ENCODE measurements at places on chromosomes 3 and 15.
A peak's percentile ranks its signal among the peaks of the same experiment; 100 is the strongest.

- no peak for DNase-seq
Measured at GRCh38 chr3:72397586-72397985, 450.7 kb downstream of the SHQ1 start.

DNA sequence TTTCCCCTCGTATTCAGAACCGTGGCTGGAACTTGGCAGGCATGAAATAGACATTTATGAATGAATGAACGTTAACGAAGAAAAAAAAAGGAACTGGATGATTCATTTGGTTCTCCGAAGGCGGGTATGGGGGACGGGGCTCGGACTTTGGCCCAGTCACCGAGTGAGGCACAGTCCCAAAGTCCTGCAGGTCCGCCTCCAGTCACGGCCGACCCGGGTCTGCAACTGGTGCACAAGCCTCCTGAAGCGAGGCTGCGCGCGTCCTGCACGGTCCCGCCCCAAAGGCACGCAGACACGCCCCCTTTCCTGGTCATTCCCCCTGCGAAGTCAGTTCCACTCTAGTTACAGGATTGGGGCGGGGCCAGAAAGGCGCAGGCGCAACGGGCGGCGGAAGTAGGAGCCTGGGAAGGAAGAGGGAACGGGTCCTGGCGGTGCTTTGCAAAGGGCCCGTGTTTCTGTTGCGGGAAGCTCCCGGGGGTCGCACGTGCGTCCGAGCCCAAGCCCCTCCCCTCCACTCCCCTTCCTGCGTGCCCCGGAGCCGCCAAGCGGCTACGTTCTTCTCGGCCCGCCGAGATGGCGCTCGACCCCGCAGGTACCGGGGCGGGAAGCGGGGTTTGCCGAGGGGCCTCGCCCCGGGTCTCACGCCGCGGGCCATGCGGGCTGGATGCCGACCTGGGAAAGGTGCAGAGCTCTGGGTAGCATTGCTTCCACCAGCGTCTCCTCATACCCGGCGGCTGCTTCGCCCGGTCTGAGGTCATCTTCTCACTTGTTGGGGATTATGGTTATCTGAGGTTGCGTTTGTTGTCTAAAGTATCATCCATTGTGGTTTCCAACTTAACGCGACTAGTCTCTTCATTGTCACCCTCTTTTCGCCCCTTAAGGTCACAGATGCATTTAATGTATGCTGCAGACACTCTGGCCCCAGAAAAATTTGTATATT, at the start of gene CMC1:
TSS of gene CMC1 (plus strand) at position 399 of the 940 bp plus-strand sequence. CDS start at position 574, 175 bp downstream.
- DNase-seq, result peak; percentile 87

DNA sequence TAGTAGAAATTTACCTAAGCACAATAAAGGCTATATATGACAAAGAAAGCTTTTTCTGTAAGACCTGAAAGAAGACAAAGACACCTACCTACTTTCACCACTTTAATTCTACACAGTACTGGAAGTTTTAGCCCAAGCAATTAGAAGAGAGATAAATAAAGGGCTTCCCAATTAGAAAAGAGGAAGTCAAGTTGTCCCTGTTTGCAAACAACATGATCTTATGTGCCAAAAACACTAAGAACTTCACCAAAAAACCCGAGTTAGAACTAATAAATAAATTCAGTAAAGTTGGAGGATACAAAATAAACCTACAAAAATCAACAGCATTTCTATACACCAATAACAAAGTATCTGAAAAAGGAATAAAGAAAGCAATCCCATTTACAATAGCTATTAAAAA, 190.9 kb downstream of the NR2F2 start:
- DNase-seq, result no peak

GRCh38 chr3:190097617-190098016, 23.1 kb downstream of the P3H2 start:
- no peak for DNase-seq

- DNase-seq, result no peak
Measured at GRCh38 chr3:49638445-49638844, 35.7 kb upstream of the APEH start.

GRCh38 chr3:184798120-184798519, 13.8 kb upstream of the VPS8 start:
- no peak for DNase-seq

GRCh38 chr3:52022323-52023100, 26.8 kb upstream of the RPL29 start:
- no peak for DNase-seq

- no peak for DNase-seq
Measured at GRCh38 chr3:57048052-57048671, 12.3 kb upstream of the SPATA12 start.

DNA sequence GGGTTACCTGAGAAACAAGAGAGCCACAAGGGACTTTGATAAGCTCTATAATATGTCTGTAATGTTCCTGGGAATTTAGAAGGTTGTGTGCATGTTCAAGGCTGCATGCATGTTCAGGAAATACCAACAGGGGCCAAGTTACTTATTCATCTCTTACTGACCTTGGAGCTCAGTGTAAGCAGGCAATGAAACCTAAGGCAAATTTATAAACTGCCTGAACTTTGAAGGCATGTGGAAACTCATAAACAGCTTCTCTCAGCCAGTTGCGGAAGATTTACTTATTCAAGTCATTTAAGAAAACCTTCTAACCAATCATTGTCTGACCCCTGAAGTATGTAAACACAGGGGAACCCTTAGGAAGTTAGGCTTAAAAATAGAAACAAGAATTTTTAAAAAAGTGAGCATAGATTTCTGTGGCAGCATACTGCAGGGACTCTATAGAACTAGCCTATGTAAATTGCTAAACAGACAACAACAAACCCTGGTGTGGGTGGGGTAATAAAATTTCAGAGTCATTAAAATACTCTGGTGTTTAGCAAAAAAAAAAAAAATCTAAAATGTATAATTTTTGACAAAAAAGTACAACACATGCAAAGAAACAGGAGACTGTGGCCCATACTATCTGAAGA, 57.2 kb downstream of the SLC15A2 start:
- DNase-seq, result no peak

GRCh38 chr3:195052939-195053338, 218.0 kb downstream of the XXYLT1 start:
- DNase-seq, result no peak

GRCh38 chr15:73758461-73758860, 5.3 kb upstream of the INSYN1 start:
- DNase-seq, result no peak

DNA sequence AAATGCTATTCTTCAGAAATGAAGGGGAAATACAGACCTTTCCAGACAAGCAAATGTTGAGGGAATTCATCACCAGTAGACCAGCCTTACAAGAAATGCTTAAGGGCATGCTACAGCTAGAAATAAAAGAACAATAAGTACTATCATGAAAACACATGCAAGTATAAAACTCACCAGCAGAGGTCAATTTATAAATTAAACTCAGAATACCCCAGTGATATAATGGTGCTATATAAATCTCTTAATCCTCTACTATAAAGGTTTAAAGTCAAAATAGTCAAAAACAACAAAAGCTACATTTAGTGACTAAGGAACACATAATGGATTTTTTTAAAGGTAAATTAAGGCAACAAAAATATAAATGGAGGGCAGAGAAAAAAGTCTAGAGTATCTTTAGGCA, 142.5 kb downstream of the CPNE4 start:
- DNase-seq, result no peak

- DNase-seq, result no peak
Measured at GRCh38 chr3:42891042-42891441, 14.9 kb upstream of the ZNF662 start.

GRCh38 chr15:64224511-64224910, 61.7 kb upstream of the PPIB start:
- DNase-seq, result no peak

DNA sequence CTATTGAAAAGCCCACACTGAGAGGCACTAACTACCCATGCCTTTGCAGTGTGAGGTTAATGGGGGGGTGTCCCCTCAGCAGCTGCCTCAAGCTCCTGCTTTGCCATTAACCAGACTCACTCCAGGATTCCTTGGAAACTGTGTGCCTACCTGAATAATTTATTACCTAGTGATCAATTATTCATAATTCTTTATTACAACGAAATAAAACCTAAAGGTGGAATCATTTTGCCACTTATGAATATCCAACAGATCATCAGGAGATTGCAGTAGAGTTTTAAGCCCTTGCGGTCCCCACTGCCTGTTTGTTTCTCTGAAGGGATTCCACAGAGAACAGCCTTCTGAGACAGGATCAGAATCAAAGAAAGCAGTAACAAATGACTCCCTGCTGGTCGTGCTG, 23.3 kb downstream of the NEK11 start:
- DNase-seq, result no peak

DNA sequence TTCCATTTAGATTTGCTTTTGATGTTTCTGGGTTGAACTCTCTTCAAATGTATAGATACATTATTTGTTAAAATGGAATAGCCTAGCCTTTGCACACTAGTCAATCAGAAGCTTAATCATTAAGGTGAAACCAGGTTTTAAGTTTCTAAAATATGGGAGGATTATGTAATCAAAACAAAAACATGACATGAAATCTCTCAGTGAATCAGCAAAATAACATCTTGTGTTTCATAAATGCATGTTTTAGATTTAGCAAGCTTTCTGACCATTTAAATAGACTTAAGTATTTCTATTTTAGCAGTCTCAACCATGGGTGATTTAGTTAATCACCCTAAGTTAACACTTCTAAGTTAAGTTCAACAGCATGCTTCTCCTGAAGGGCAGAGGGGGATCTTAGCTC, 11.3 kb downstream of the GTF2E1 start:
- DNase-seq, result no peak

DNA sequence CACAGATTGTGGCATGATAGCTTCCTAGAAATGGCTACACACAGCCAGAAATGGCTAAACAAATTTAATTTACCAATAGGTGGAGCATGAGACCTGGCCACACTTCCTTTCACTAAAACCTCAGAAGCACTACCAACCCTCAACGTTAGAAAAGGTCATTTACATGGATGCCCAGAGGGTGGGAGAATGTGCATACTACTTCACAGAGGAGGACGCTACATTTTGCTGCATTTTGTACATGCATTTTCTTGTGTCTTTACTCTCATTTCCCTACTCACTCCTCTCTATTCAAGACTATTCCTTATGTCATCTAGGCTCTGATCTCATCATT, 40.1 kb downstream of the C2CD4B start:
- DNase-seq, result no peak

DNA sequence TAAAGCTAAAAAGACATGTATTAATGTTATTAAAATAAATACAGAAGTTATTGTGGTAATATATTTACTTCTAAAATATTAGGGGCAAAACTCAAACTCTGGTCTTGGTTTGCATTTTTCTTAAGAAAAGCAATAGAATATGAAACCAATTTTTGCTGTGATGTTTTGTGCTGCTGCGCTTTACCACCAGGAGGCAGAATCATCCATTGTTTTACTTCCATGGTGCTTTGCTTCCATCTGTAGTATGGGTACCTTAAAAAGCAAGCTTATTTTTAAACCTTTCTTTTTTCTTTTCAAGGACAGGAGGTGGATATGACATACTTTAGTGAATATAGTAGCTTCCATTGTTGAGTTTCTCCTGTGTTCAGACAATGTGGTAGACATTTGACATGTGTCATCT, 46.6 kb upstream of the MRPL3 start:
- DNase-seq, result no peak

DNA sequence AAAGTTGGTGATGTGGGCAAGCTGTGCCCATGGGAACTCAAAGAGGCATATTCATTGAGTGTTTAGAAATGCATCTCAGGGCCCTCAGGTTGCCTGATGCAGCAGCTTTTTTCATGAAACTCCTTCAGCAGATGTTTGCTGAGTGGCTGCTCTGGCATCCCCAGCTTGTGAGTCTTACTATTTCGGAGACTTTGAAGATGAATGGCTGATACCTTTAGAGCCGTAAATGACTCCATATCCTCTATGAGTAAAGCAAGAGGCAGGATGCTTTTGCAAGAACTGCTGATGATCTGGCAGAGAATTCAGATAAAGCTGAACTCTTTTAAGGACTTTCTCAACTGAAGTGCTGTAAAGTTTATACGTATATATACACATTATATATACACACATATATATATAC, 384.3 kb downstream of the CACNA2D3 start:
- DNase-seq, result no peak

DNA sequence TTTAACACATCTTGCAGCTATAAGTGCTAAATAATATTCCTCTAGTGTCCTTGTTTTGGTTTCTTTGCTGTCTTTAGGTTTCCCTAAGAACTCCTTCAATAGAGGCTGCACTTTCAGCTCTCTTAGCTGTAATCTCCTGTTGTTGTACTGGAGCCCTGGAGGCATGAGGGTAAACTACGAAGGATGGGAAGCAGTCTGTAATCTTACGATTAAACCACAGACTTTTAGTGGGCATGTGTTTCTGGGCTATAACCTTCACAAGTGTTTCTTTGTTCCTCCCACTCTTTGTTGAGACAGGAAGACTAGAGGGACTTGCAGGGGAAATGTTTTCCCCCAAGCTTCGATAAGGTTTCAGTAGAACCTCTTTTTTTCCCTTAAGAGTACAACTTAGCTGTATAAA, 1058.1 kb downstream of the NSUN3 start:
- DNase-seq, result no peak

- no peak for DNase-seq
Measured at GRCh38 chr15:60390871-60391501, 6.8 kb downstream of the ANXA2 start.

- no peak for DNase-seq
Measured at GRCh38 chr3:13457593-13457992, 22.5 kb upstream of the HDAC11 start.

DNA sequence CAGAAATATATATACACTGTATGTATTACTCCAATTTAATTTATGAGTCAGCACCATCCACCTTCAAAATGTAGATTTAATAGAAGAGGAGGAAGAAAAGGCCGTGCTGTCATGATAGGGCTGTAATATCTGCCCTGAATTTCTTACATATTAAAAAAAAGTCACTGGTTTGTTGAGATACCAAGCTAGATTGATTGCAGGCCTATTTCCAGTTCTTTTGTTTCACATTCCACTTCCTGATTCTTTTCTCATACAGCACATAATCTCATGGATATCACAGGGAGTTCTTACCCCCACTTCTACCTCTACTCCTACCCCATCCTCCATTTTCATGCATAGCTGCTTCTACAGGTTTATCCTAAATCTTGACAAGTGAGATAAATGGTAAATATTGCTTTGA, 290.3 kb downstream of the ZBTB20 start:
- DNase-seq, result no peak

DNA sequence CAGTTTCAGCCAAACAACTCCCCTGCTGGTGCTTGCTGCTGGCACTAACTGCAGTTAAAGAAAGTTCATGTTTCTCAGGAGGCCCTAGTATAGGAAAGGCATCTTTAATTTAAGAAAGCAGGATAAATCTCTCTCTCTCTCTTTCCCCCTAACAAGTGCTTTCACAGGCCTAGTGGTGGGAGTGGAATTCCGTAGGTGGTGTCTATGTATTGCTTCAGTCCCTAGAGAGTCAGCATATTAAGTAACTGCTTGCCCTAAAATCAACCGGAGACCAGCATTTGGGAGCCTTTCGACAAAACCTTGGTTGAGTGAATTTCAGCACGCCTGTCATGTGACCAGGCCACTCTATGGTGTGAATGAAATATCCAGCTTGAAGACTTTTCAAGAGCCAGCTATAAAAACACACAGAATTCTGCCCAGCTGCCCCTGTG, 169.2 kb upstream of the TGFBR2 start:
- no peak for DNase-seq

- no peak for DNase-seq
Measured at GRCh38 chr3:6216135-6217026, 644.5 kb upstream of the GRM7 start.

- no peak for DNase-seq
Measured at GRCh38 chr3:10374311-10374710, 53.4 kb upstream of the SEC13 start.

- DNase-seq, result no peak
Measured at GRCh38 chr15:100426937-100427336, 85.2 kb upstream of the ADAMTS17 start.

Data from stimulated activated CD8-positive, alpha-beta memory T cell treated with anti-CD3 and anti-CD28 coated beads, Interleukin-7, amount 100 ng/mL, for 4 hours (primary cell).